ENCODE measurements at places on chromosomes 7 and 10. TPM values are rescaled to one million over a fixed set of nuclear protein-coding genes. Genes with fewer than 3 reads are reported as not detected.

GRCh38 chr7:98116656-98117461, 10.2 kb downstream of the LMTK2 start:
- peaks cover 7% of the 10 kb centered on the region for H3K4me1 ChIP-seq
- H3K4me3 ChIP-seq: no peak overlapping the region
- no peaks in the 10 kb centered on the region for H3K27me3 ChIP-seq

- H3K4me1 ChIP-seq: no peaks in the 10 kb centered on the region
- H3K27me3 ChIP-seq: no peaks in the 10 kb centered on the region
- H3K36me3 ChIP-seq: no peaks in the 10 kb centered on the region
- H3K4me3 ChIP-seq: no peak overlapping the region
These were observed 142.1 kb upstream of the PDE1C start for GRCh38 chr7:32212321-32212720.

DNA sequence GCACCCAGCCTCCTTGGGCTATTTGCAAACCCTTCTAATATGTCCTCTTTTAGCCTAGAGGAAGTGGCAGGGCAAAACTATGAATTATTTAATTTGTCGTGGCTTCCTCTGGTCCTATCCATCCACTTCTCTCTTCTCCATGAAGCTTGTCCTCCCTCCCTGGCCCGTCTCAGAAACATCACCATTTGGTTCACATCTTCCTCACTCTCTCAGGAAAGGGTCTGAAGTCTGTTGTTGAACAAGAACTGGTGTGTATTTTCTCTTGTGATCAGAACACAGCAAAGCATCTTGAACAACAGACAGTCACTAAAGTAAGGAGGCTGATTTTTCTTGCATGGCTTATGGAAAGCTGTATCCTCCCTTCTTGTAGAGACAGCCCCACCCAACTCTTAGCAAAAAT, 550.1 kb upstream of the NRP1 start:
- H3K4me1 ChIP-seq: no peaks in the 10 kb centered on the region
- H3K4me3 ChIP-seq: no peak overlapping the region
- no peak overlapping the region for H3K27ac ChIP-seq
- peaks cover 2% of the 10 kb centered on the region for H3K27me3 ChIP-seq
- DNase-seq: no peak

DNA sequence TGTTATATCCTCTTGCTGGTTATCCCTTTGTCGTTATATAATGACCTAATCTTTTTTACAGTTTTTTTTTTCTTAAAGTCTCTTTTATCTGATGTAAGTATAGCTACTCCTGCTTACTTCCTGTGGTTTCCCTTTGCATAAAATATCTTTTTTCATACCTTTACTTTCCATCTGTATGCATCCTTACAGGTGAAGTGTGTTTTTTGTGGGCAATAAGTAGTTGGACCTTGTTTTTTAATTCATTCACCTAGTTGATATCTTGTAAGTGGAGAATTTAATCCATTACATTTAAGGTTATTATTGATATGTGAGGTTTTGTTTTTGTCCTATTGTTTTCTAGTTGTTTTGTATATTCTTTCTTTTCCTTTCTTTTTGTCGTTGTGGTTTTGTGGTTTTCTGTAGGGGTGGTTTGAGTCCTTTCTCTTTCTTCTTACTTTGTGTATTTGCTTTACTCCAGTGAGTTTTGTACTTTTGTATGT, 168.6 kb downstream of the MLLT10 start:
- no peak overlapping the region for H3K4me3 ChIP-seq
- H3K36me3 ChIP-seq: no peaks in the 10 kb centered on the region
- DNase-seq: peak; percentile 76

DNA sequence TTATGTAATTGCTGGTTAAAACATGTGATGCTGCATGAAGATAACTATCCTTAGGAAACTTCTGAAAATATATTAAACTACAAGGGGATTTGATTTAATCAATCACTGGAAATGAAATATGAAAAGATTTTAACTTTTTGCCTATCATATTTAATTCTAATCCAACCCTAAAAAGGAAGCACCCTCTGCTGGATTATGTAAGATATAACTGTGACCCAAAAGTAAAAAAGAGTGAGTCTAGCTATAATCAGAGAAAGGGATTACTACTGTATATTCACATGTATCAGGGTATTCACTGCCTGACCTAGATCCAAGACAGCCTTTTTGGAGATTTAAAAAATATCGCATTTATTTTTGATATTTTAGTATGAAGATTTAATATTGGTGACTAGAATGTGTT, 295.5 kb downstream of the MDFIC start:
- H3K4me3 ChIP-seq: no peak overlapping the region
- H3K27me3 ChIP-seq: no peaks in the 10 kb centered on the region
- H3K4me1 ChIP-seq: no peaks in the 10 kb centered on the region

DNA sequence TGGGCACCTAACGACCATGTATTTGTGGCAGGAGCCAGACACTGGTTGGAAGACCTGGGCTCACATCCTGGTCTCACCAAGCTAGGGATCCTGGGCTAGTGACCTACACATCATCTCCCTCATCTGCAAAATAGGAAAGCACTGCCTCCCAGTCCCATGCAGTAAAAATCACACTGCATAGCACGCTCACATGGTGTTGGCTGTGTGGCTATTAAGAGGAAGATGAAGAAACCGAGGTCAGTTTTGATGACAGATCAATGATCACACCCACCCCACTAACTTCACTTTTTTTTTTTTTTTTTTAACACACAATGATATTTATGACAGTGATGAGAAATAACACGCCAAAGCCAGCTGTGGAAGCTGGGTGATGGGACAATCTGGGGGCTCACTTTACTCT, 146.5 kb downstream of the RNF216 start:
- no peak for DNase-seq
- peaks cover 23% of the 10 kb centered on the region for H3K4me1 ChIP-seq
- no peak overlapping the region for H3K4me3 ChIP-seq
- no peaks in the 10 kb centered on the region for H3K27me3 ChIP-seq
- H3K27ac ChIP-seq: peak overlapping the region; percentile 31

- no peak for DNase-seq
- H3K27me3 ChIP-seq: no peaks in the 10 kb centered on the region
- no peaks in the 10 kb centered on the region for H3K36me3 ChIP-seq
- H3K27ac ChIP-seq: no peak overlapping the region
These were observed 74.8 kb upstream of the FOXK1 start for GRCh38 chr7:4607311-4607729.

GRCh38 chr10:3825862-3826351, 40.9 kb upstream of the KLF6 start:
- H3K36me3 ChIP-seq: no peaks in the 10 kb centered on the region
- no peak for DNase-seq
- H3K27me3 ChIP-seq: no peaks in the 10 kb centered on the region
- H3K4me3 ChIP-seq: no peak overlapping the region
- H3K27ac ChIP-seq: no peak overlapping the region

DNA sequence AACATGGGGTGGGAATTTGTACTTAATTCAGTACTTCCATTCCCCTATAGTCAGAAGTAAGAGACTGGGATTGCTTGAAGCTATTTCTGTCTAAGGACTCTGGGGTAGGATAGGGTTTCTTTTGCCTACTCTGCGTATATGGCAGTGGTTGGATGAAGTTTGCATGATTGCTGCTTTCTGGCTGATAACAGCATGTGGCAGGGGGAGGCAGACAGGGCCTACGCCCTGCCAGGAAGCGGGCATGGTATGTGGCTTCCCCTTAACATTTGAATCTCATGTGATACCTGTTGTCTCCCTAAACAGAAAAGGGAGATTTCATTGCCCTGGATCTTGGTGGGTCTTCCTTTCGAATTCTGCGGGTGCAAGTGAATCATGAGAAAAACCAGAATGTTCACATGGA, 57.1 kb downstream of the TACR2 start:
- H3K4me3 ChIP-seq: no peak overlapping the region
- peak overlapping the region; percentile 57 for H3K27ac ChIP-seq
- peaks cover 50% of the 10 kb centered on the region for H3K4me1 ChIP-seq
- H3K27me3 ChIP-seq: no peaks in the 10 kb centered on the region
- H3K36me3 ChIP-seq: peaks cover 25% of the 10 kb centered on the region

- no peaks in the 10 kb centered on the region for H3K27me3 ChIP-seq
- DNase-seq: no peak
- peaks cover 23% of the 10 kb centered on the region for H3K4me1 ChIP-seq
- no peak overlapping the region for H3K4me3 ChIP-seq
- H3K36me3 ChIP-seq: no peaks in the 10 kb centered on the region
- H3K27ac ChIP-seq: no peak overlapping the region
These were observed 66.5 kb downstream of the MAP3K8 start for GRCh38 chr10:30500534-30500933.

DNA sequence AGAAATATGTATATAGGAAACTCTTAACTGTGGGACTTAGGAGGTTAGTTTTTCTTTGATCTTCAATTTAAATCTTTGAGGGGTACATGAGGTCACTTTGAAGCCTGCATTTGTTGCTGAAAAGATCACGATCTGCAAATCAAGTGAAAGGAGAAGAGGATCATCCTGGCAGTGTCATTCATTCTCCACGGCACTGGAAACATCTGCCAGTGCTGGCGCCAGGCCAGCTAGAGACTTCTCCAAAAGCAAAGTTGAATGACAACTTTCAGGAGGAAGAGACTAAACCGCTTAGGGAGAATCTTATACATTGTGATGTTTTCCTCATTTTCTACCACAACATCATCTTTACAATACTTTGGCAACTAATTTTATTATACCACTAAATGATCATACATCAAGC, 42.5 kb downstream of the MRC1 start:
- no peak overlapping the region for H3K4me3 ChIP-seq
- no peaks in the 10 kb centered on the region for H3K27me3 ChIP-seq
- no peak for DNase-seq
- H3K27ac ChIP-seq: no peak overlapping the region
- H3K4me1 ChIP-seq: no peaks in the 10 kb centered on the region
- no peaks in the 10 kb centered on the region for H3K36me3 ChIP-seq

GRCh38 chr10:85548034-85548433, 818.6 kb downstream of the GRID1 start:
- H3K36me3 ChIP-seq: no peaks in the 10 kb centered on the region
- no peak overlapping the region for H3K4me3 ChIP-seq
- no peaks in the 10 kb centered on the region for H3K27me3 ChIP-seq
- H3K27ac ChIP-seq: no peak overlapping the region
- peak; percentile 28 for DNase-seq
- H3K4me1 ChIP-seq: no peaks in the 10 kb centered on the region

DNA sequence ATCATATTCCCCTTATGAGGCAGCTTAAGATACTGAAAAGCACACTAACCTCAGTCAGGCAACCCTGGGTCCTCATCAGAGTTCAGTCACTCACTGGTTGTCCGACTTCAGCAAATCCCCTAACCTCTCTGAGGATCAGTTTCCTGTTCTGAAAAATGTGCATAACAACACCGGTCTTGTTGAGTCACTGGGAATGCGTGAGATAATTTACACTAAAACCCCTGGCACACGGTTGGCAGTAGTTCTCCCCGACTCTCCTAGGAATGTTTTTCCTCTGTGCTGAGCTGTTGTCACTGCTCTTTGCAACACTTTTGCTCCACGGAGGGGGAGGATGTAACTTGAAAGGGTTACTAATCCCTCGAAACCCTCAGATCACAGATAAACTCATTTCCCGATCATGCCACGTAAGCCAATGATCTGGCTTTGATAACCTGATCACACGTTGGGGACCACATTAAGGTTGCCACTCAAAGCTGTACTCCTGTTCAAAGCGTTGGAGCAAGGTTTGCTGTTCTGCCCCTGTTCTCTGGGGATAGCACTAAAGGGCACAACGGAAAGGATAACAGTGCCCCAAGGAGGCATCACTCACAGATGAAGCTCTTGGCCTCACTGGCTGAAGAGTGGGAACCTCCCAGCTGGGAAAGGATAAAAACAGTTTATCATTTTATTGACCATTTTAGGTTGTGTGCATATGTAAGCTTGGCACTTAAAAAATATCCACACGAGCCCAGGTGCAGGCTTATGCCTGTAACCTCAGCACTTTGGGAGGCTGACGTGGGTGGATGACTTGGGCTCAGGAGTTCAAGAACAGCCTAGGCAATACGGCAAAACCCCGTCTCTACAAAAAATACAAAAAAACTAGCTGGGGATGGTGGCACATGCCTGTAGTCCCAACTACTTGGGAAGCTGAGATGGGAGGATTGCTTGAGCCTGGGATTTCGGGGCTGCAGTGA, 5.0 kb upstream of the RBM17 start:
- peak overlapping the region; percentile 0 for H3K4me3 ChIP-seq
- no peaks in the 10 kb centered on the region for H3K36me3 ChIP-seq
- no peak overlapping the region for H3K27ac ChIP-seq
- H3K27me3 ChIP-seq: no peaks in the 10 kb centered on the region
- peaks cover 37% of the 10 kb centered on the region for H3K4me1 ChIP-seq

- no peaks in the 10 kb centered on the region for H3K27me3 ChIP-seq
- DNase-seq: no peak
- no peak overlapping the region for H3K4me3 ChIP-seq
- no peaks in the 10 kb centered on the region for H3K4me1 ChIP-seq
- no peaks in the 10 kb centered on the region for H3K36me3 ChIP-seq
These were observed 215.6 kb downstream of the GPR37 start for GRCh38 chr7:124550036-124550435.

DNA sequence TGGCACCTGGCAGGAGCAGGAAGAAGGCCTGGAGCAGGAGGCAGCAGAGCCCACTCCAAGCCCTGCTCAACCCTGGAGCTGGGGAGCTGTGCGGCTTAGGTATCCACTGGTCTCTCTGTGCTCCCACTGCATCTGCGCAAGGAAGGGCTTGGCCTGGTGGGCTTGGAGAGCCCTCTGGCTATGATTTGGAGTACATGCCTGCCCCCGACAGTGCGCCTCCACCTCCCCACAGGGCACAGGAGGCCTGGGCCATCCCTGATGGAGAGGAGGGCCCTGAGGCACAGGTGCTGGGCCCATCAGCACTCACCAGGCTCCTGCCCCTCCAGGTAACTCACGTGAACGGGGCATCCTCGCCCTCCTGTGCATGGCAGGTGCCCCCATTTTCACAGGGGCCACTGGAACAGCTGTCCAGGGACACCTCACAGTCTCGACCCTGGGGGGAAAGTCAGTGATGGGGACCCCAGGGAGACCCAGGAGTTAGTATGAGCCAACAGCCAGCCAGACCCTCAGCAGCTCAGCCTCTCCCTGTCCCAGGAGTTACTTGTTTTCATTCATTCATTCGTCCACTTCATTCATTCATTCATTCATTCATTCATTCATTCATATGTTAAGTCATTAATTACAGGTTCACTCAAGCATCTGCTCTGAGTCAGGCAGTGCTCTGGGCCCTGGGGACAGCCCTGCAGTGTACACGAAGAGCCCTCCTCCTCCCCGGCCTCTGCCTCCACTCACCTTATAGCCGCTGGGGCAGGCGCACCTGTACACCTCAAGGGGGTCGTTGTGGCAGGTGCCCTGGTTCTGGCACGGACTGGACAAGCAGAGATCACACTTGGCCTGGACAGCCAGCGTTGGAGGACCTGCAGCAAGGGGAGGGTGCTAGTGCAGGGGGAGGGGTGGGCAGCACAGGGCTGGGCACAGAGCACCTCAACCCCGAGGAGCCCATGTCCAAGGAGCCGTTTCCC, 167.2 kb downstream of the SLIT1 start:
- no peak for DNase-seq
- no peak overlapping the region for H3K4me3 ChIP-seq
- H3K27me3 ChIP-seq: no peaks in the 10 kb centered on the region
- no peak overlapping the region for H3K27ac ChIP-seq
- peaks cover 6% of the 10 kb centered on the region for H3K4me1 ChIP-seq

The SPDYE2 gene
- 0.32 TPM for total RNA-seq

The COA1 gene
- 73.3 TPM for total RNA-seq

Data from naive thymus-derived CD4-positive, alpha-beta T cell (primary cell).